ENCODE measurements at places on chromosomes 13 and 19.

DNA sequence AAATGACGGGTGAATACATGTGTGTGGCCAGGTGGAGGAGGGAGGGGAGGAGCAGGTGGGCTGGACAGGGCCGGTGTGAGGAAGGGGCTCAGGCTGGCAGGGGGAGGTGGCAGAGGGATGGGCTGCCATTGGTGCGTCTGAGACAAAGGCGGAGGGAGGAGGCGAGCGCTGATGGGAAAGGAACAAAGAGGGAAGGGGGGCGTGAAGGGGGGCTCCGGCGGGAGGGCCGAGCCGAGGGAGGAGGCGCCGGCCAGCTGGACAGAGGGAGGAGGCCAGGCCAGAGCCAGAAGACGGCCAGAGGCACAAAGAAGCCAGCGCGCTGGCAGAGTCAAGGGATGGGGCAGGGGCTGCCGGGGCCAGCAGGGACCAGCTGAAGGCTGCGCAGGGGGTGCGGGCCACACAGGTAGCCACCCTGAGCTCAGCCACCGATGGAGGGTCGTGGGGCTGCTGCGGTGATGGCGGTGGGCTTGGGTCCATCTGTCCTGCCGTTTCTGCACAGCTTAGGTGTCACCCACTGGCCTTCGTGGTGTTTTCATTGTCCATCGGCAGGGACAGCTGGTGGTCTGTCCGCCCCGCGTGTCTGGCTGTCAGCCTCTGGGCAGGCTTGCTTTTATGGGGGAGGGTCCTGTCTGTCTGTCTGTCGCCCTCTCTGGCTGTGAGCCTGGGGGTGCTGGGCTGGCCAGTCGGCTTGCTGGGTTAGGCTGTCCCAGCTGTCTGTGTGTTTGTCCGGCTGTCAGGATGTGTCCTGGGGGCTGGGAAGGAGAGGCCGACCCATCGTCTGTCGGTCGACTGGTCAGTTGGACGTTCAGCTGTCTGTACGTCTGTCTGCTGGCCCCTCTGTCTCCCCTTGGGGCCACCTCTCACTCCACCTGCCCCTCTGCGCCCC, 2.2 kb downstream of the APC2 start:
- DNase-seq, result no peak

DNA sequence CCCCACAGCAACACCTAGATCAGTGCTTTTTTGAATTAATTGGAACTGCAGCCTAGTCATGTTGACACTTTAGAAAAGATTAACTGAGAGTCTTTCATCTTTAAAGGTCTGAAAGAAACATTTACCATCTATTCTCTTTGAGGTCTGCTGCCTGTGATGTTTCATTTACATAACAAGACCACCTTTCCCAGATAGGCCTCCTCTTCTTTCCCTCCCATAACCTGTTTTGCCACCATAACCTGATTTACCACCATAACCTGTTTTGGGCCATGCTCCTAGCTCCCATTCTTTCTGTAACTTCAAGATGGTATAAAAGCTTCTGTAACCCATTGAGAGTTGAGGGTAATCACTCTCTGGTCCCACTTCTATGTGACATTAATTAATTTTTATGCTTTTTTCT, 320.8 kb downstream of the PCDH20 start:
- no peak for DNase-seq

DNA sequence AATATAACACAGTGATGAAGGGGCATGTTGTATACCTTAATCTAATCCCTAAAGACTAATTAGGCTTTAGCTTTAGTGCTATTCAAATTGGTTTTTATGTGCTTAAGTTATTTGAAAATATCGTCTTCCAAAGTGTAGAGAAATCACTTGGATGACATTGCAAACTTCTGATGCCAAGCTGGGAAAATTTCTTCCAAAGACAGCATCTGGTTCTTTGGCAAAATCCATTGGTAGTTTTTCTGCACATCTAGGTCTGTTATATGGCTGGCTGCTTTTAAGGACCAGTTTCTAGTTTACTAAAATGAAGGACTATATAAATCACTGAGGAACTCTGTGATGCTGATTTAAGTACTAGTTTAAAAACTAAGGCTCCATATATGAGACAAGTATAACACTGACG, 2362.3 kb downstream of the PCDH9 start:
- DNase-seq, result no peak

DNA sequence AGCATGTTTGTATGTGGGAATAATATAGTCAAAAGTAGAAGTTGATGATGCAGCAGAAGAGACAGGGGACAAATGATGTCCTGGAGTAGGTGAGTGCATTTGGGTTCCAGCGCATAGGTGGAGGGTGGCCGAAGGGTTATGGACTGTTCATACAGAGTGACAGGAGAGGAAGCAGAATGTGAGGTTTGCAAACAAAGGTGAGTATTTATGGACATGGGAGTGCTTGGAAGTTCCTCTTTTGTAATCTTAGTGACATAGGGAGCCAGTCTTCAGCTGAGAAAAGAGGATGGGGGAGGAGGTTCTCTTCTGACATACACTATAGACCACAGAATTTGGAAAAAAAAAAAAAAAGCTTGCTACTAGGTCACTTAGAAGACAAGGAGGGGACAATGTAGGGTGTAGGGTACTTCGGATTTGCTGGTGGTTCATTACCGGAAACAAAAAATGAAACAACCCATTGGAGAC, 331.6 kb downstream of the DLEU7 start:
- DNase-seq, result no peak

GRCh38 chr19:46850228-46851203, at the start of gene AP2S1:
AP2S1 (minus strand) TSS chr19:46850846; CDS start chr19:46850766, 80 bp downstream.
- DNase-seq, result peak; percentile 99

GRCh38 chr19:49855676-49856573, 5.0 kb downstream of the PTOV1 start:
- DNase-seq, result no peak

GRCh38 chr19:28705008-28705407, 507.9 kb downstream of the UQCRFS1 start:
- no peak for DNase-seq

DNA sequence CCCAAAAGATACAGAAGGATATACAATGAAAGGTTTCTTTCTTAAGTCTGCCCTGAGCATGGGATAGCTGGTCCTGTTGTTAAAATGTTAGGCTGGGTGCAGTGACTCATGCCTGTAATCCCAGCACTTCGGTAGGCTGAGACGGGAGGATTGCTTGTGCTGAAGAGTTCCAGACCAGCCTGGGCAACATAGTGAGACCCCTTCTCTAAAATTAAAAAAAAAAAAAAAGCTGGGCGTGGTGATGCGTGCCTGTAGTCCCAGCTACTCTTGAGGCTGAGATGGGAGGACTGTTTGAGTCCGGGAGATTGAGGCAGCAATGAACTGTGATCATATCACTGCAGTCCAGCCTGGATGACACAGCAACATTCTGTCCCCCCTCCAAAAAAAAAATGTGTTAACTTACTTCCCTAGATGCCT, 52.5 kb upstream of the SHKBP1 start:
- DNase-seq, result no peak

DNA sequence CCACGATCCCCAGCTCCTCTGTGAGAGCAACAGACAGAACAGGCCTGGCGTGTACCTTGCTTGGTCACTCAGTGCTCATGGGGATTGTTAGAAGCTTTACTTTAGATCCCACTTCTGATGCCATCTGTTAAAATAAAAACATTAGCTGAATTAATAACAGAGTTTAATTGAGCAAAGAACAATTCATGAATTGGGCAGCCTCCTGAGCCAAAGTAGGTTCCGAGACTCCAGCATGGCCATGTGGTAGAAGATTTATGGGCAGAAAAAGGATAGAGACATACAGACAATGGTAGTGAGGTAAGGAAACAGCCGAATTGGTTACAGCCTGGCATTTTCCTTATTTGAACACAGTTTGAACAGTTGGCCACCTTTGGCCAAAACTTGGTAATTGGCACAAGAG, 223.9 kb upstream of the TRPC4 start:
- DNase-seq, result no peak

- DNase-seq, result no peak
Measured at GRCh38 chr13:80039000-80039399, 301.9 kb downstream of the SPRY2 start.

GRCh38 chr13:31441800-31442510, 242.2 kb downstream of the B3GLCT start:
- no peak for DNase-seq

DNA sequence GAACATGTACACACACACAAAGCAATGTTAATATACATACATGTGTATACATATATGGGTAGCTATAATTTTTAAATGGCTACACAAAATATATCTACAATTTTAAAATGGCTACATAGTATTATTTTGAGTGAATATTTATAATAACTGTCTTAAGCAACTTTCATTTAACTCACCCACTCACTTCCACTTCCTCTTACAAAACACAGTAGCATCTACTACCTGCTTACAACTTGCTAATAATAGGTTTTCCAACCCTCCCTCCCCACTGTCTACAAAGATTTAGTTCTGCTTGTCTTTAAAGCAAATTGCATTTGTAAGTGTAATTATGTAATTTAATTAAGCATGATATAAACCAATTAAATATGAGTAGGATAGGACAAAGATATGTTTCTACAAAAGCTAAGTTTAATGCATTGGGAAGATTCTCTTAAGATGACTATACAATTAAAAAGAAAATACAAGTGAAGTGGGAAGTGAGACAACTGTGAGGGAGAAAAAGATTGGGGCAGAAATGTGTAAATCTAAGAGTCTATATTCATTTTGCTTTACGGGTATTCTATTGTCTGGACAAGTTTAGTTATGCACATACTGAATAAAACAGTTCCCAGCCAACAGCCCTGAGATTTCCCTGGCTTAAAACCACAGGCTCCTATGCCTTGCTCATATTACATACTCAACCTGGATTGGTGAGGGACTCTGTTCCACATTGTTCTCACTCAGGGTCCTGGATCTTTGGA, 583.1 kb downstream of the EFNB2 start:
- DNase-seq, result no peak

DNA sequence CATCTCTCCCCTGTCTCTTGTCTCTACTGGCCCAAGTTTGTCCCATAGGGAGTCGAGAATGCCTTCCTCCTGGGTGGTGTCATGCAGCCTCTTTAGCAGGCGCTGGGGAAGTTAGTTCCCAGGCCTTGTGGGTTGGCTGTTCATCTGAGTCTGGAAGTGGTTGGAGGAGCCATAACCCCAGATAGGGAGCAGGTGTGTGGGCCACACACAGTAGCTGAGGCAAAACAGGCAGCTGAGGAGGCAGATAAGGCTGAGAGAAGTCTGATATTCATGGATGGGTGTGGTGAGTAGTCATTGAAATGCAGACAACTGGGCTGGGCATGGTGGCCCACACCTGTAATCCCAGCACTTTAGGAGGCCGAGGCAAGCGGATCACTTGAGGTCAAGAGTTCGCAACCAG, 40.9 kb upstream of the KPNA3 start:
- no peak for DNase-seq

- DNase-seq, result no peak
Measured at GRCh38 chr13:25329706-25330105, 28.3 kb downstream of the NUP58 start.

DNA sequence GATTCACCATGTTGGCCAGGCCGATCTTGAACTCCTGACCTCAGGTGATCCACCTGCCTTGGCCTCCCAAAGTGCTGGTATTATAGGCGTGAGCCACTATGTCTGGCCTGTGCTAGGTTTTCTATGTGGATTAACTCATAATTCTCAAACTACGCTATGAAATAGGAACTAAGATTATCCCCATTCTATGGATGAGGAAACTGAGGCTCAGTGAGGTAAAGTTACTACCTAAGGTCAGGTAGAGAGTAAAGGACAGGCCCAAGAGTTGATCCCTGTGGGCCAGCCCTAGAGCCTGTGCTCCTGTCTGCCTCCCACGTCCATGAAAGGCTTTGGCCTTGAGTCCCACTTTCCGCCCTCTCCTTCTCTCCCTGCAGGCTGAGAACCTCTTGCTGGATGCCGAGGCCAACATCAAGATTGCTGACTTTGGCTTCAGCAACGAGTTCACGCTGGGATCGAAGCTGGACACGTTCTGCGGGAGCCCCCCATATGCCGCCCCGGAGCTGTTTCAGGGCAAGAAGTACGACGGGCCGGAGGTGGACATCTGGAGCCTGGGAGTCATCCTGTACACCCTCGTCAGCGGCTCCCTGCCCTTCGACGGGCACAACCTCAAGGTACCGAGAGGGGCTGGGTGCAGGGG, 20.1 kb downstream of the MARK4 start:
- no peak for DNase-seq

GRCh38 chr13:59088716-59089115, 1075.0 kb downstream of the DIAPH3 start:
- DNase-seq, result no peak

DNA sequence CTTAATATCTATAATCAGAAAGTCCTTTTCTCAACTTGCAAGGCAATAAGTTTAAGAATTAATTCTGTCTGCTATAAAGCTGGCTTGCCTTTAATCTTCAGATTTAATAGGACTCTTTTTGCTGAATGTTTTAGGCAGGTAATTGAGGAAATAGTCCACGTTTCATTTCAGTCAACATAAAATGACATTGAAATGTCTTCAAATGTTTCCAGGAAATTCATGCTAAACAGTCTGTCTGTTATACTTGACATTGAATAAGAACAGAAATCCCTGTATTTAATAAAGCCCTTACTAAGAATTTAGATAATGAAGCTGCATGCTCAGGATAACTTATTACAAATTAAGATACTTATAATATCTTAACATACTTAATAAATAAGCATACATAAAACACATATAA, 84.2 kb downstream of the PCDH9 start:
- no peak for DNase-seq

DNA sequence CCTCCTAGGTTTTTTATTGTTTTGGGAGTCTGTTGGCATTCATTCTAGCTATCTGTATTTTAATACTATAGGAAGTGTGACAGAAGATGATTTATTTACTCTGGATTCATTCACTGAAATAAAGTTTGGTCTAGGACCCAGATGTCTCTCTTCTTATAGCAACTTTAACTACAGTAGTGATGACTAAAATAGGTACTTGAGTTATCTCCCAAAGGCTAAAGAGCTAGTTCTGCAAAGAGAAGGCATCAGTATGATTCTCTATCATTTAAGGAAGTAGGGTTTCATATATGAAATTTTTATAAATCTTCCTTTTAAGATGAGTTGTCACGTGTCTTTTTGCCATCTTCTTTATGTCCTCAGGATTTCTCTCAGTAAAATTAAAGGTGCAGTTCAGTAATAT, 507.4 kb downstream of the KCTD12 start:
- DNase-seq, result no peak

DNA sequence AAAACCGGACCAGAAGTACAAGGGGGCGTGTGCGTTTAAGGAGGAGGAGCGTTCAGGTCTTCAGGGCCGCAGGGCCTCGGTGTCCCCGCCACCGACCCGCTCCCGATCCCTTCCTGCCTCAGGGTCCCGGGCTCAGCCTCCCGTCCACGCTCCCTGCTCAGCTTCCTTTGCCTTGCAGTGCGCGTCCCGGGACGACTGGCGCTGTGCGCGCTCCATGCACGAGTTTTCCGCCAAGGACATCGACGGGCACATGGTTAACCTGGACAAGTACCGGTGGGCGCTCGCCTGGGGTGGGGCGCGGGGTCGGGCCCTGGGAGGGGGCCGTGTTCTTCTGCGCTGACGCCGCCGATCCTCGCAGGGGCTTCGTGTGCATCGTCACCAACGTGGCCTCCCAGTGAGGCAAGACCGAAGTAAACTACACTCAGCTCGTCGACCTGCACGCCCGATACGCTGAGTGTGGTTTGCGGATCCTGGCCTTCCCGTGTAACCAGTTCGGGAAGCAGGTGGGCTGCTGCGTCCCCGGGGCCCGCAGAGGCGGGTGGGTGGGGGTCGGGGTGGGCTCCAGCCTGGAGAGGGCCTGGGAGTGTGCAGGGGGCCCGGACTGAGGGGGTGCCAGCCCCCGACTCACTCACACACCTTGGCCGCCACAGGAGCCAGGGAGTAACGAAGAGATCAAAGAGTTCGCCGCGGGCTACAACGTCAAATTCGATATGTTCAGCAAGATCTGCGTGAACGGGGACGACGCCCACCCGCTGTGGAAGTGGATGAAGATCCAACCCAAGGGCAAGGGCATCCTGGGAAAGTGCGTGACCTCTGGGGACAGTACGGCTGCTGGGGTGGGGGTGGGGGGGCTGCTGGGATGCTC, 1.4 kb downstream of the GPX4 start:
- DNase-seq, result no peak

All from NCI-H524 (cell line).